Skin of body (tissue), 3 donors: ENCODE measurements at places on chromosomes 3 and 15. TPM values are rescaled to one million over a fixed set of nuclear protein-coding genes. Genes with fewer than 3 reads are reported as not detected.
A peak's percentile ranks its signal among the peaks of the same experiment; 100 is the strongest.

DNA sequence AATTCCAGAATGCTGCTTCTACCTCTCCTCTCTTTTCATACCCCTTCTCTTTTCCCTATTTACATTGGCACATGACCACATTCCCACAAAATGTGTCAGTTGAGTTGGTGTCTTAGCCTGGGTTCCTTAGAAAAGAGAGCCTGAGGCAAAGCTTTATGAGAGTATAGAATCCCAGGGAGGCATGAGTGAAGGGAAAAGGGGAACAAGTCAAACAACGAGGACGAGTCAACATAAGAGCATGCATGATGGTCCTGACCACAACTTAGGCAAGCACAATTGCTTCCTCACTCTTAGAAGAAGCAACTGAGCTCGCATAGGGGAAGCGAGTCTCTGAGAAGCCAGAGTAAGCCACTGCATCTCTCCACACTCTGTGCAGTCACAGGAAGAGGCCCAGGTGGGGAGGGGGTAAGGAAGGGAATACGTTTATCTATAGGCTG lies 15.4 kb upstream of the ZNF774 start:
- DNase-seq: no peak

- peak; percentile 54 for DNase-seq
Observed at GRCh38 chr3:197791892-197792647, 1.0 kb downstream of the LRCH3 start.

GRCh38 chr15:78272776-78273175 lies 8.4 kb downstream of the DNAJA4 start:
- no peak for DNase-seq

Gene SLCO2A1
- 3.7 TPM for total RNA-seq

Gene CPNE4
- 0.20 TPM for total RNA-seq

DNA sequence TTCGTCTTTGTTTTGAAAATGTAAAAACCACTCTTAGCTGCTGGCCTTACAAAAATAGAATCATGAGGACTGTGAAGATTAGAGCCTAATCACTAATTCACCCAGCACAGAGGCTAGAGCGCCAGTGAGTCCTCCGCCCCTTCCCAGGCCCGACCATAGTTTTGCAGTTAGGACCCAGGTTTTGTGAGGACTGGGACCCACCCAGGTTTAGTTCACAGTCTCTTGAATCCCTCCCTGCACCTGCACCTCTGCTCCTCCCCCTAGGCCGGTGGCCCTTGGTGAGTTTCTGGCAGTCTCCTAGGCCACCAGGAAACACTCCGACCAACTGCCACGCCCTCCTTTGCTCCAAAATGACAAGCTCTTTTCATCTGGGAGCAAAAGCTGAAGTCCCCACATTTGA lies 136.0 kb upstream of the CCDC54 start:
- DNase-seq: no peak

- no peak for DNase-seq
Observed at GRCh38 chr3:34000301-34000700, 201.9 kb downstream of the PDCD6IP start.

DNA sequence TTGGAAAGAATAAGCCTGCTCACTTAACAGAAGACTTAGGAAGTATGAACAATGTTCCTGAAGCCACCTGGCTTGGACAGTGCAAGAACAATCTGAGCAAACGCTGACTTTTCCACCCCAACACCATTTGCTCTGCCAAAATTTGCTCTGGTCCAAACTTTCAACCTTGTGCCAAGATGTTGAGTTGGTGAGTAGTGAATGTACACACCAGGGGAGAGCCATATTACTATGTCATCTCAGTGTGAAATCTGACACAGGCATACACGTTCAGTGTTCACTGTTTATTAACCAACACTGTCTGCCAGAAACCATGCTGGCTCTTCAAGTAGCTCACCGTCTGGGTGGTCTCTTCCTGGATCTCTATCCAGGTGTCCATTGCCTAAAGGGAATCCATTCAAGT lies 152.9 kb upstream of the LPP start:
- no peak for DNase-seq

Gene CLASP2
- total RNA-seq: 90.6 TPM
